ENCODE measurements at places on chromosomes 5 and 9. TPM values are rescaled to one million over a fixed set of nuclear protein-coding genes. Genes with fewer than 3 reads are reported as not detected.

OR1Q1 gene
- not detected for polyA plus RNA-seq

DNA sequence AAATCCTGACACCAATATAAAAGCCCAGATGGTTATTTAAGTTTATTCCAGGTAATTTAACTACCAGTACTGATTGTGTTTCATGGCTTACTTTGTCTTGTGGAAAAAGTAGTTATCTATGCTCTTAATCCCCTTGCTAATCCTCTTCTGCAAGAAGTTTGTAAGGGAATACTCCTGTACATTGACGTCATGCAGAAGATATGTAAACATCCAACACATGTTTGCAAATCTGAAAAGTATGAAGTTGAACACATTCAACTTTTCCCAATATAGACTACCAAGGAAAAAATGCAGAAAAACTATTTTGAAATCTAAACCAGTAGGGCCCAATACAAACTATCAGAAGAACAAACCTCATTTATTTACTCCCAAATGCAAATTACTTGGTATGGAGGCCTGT is 56.3 kb upstream of the ELL2 start:
- DNase-seq: peak; percentile 63

ZMYND19 gene
- 64.6 TPM for polyA plus RNA-seq

GRCh38 chr9:129836311-129837007 is 1.2 kb downstream of the USP20 start:
- DNase-seq: no peak

DNA sequence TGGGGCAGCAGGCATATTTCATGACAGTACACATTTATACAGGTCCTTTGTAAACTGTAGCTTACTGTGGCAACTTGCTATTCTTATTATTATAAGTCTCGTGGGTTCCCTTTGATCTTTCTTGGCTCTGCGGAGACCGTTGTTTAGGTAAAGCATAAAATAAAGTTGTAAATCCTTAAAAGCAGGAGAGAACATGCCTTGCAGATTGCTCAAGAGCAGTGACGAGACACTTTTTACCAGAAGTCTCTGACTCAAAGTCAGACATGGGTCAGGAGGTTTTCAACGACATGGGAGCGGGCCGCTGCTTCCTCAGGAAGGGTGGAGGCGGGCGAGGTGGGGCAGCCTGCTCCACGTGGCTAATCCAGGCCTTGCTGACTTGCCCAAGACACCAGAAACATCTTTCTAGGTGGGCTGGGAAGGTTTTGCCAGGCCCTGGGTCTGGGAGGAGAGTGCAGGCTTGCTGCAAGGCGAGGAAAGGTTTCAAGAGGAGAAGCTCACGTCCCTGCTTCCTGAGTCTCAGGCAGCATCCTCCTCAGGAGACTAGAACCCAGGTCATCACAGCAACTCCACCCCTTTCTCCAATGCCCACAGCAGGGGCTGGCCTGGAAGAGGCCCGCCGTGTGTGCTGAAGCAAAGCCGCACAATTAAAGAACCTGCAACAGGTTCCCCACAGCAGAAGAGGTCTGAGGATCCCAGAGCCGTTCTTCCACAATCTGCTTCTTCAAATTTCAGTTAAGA is 6.5 kb downstream of the TBC1D2 start:
- DNase-seq: peak; percentile 93

- no peak for DNase-seq
Observed at GRCh38 chr5:119264186-119264585, 91.6 kb upstream of the TNFAIP8 start.

DNA sequence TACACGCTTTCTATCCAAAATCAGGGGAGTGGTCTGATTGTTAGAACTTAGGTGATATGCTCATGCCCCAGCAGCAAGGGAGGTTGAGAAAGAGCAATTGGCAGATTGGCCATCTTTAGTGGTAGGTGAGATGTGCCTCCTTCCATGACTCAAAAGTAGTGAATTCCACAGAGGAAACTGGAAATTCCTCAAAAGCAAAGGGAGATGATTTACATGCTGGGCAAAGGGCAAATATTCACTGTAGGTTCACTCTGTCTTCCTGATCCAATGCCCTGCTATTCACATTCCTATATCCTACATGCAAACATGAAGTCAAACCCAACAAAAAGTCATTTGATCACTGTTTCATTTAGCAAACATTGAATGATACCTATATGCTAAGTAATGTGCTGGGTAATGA is 130.1 kb upstream of the ZNF608 start:
- no peak for DNase-seq

GRCh38 chr5:117486261-117486660 is 911.6 kb upstream of the SEMA6A start:
- no peak for DNase-seq

DNA sequence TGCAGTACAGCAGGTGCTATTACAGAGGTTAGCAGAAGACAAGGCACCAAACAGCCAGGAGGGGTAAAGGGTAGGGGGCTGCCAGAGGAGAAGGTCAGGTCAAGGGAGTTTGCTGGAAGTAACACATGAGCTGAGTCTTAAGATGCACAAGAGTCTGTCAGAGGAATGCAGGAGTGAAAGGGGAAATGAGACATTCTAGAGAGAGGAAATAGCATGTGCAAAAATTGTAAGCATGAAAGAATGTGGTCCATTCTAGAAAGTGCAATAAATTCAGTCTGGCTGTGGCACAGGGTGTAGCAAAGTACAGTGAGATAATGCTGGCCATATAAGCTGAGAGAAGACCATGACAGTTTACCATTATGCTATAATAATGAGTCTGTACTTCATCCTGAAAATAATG is 6.6 kb downstream of the GOLGA1 start:
- peak; percentile 18 for DNase-seq

DNA sequence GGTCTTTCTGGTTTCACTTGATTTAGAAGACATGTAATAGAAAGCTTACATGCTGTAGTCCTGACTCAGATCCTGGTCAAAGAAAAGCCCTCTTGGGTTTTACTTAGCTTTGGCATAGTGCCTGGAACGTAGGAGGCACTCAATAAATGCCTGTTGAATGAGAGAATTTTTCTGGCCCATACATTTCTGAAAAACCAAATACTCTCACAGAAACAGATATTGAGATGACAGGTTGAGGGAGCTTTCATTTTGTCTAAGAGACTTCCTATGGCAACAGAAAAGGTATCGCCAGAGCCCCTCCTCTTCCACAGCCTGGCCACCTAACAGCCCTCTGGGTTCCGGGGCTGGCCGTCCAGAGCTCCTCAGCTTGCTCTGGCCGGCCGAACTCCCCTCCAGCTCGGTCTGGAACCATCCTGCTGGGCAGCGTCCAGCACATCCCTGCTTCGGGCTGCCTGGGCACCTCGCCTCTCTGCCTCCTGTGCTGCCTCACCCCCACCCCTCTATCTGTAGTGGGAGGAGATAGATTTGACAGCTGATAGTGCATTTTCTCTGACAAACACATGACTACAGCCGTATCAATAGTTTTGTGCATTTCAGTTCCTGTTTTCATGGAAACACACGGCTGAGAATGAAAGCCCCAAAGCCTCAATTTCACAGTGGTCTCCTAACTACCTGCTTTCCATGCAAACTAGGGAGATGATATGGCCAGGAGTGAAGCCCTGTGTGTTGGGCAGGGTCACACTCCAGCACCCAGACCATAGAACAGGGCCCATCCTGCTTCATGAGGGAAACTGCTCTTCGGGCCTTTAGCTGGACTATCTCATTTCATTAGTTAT is 1.1 kb downstream of the IL4 start:
- DNase-seq: peak; percentile 95

DNA sequence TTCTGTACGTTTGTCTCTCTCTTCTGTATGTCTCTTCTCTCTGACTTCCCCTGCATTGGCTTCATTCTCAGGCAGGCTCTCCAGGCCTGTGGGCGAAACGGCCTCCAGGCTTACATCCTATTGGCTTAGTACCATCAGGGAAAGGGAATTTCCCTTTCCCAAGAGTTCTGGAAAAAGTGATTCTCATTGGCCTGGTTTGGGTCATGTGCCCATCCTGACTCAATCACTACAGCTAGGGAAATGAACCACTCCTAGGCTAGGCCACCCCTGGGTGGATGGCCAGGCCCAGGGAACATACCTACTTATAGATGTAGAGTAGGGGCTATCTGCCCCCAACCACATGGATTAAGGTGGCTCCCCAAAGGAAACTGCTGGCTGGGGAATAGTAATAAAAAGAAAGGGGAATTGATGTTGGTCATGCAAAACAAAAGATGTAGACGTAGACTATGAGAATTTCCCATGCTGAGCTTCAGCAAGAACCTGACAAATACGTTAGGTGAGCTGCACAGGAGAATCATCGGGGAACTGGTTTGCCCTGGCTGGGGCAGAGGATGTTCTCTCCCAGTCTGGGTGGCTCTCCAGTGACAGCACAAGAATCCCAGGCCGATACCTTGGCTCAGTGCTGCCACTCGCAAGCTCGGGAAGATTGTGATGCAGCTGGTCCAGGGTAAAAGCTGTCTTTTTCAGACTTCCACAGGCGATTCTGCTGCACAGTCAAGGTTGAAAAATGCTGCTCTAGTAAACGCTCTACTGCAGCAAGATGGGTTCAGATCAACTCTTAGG is 3.7 kb upstream of the EGR1 start:
- peak; percentile 59 for DNase-seq

GRCh38 chr9:22332202-22332601 is 114.4 kb upstream of the DMRTA1 start:
- no peak for DNase-seq

AK3 gene
- 17.5 TPM for polyA plus RNA-seq

TPPP gene
- polyA plus RNA-seq: 0.16 TPM

PAEP gene
- polyA plus RNA-seq: not detected

SAPCD2 gene
- polyA plus RNA-seq: 3.6 TPM

GRCh38 chr9:76001459-76001858 is 111.0 kb downstream of the PCSK5 start:
- no peak for DNase-seq

DNA sequence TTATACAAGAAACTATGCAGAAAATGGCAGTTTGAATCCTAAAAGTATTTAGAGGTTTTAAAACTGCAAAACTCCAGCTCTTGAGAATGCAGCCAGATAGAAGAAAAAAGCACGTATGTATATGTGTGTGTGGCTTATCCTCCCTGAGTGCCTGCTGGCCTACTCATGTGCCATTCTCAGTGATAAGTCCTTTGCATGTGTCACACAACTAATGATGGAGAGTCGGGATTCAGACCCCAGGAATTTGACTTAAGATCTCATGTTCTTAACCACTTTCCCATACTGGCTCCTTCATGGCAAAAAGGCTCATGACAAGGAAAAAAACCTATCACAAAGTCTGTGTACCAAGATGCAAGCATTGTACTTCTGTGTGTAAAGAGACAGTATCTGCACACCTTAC is 26.6 kb downstream of the SMARCA2 start:
- no peak for DNase-seq

TLE1 gene
- 15.1 TPM for polyA plus RNA-seq

DNA sequence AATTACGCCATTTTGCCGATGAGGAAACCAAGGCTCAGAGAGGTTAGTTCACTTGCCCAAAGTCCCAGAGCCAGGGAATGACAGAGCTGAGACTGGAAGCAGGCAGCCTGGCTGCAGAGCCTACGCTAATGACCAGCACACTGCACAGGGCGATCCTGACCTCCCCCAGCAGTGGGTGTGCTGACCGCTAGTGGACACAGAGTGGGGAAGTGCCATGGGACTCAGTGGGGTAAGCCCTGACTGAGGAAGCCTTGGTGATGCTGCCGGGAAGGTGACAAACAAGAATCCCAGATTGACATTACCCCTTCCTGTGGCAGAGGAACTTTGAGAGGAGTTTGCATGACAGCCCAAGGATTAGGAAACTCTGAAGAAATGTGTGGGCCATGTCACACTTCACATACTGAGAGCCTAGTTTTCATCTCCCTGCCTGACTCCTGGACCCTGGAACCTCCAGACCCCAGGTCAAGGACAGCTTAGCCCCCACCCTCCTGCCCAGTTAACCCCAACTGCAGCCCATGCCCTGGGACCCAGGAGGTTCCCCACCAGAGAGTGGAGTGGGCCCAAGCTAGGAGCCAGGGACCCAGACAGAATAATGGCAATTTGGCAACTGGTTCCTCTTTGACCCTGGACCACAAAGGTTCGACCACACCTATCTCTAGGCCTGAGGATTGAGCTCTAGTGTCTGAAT is 19.7 kb upstream of the CSF1R start:
- DNase-seq: no peak

DNA sequence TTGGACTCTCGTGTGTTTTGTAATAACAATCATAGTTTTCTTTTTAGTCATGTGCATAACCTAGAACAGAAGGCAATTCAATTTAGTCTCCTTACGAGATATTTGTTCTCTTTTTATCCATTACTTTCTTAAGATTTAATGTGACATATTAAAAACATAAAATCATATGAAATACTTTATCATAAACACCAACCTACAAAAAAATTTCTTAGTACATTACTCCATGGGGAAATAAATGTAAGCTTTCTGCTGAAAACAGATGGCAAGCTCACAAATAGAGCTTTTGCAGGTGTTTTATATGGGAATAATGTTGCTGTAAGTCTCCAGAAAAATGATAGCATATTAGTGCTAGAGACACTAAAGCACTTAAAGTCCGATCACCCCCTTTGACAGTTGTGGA is 1035.2 kb upstream of the ARRDC3 start:
- no peak for DNase-seq

- no peak for DNase-seq
Observed at GRCh38 chr9:18447131-18447530, 26.8 kb upstream of the ADAMTSL1 start.

DNA sequence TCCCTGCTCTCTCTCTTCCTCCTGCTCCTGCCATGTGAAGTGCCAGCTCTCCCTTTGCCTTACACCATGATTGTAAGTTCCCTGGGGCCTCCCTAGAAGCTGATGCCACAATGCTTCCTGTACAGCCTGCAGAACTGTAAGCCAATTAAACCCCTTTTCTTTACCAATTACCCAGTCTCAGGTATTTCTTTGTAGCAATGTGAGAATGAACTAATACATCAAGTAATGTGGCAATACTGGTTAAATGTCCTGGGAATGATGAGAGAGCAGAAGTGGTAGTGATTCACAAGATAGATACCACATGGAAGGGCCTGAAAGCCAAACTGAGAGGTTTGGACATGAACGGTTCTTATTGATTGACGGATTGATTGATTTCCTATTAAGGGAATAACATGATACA is 62.6 kb upstream of the IL12B start:
- peak; percentile 38 for DNase-seq

GPRIN1 gene
- 11.4 TPM for polyA plus RNA-seq

NUTM2G gene
- not detected for polyA plus RNA-seq

DNA sequence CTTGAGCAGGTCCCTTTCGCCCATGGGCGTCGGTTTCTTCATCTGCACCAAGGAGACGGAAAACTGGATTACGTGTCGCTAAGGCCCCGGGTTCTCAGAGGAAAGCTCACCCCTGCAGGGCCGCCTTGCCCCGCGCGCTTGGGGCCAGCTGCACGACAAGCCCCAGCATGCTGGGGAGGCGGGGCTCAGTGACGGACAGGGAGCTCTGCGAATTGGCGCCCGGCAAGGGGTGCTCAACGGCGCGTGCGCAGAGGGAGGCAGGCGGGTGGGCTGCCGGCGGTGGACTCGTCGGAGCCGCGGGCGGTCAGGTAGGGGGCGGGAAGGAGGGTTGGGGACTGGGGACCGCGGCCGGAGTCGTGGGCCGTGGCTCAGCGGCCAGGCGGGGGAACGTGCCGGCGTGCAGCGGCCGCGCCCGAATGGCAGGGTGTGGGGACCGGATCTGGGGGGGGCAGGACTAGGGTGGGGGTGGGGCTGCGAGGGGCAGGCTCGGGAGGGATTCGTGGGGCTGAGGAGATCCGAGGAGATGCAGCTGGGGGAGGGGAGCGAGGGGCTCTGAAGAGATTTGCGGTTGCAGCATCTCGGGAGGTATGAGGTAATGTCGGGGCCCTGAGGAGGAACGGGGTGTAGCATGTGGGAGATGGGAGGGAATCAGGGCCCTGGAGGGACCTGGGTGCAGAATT is at the start of gene TRIM32:
TRIM32 (plus strand) TSS at position 232 of the 680 bp plus-strand sequence. CDS start 10,438 bp downstream, outside the sequence.
- DNase-seq: peak; percentile 42

Data from foreskin keratinocyte (primary cell).